ENCODE measurements at places on chromosomes 6 and 20. TPM values are rescaled to one million over a fixed set of nuclear protein-coding genes. Genes with fewer than 3 reads are reported as not detected.

GRCh38 chr6:169332250-169332649, 78.6 kb upstream of the THBS2 start:
- no peak for DNase-seq

- no peak for DNase-seq
Observed at GRCh38 chr6:21402368-21402767, 191.2 kb upstream of the SOX4 start.

GRCh38 chr20:61719691-61720347, 345.9 kb downstream of the TAF4 start:
- no peak for DNase-seq

DNA sequence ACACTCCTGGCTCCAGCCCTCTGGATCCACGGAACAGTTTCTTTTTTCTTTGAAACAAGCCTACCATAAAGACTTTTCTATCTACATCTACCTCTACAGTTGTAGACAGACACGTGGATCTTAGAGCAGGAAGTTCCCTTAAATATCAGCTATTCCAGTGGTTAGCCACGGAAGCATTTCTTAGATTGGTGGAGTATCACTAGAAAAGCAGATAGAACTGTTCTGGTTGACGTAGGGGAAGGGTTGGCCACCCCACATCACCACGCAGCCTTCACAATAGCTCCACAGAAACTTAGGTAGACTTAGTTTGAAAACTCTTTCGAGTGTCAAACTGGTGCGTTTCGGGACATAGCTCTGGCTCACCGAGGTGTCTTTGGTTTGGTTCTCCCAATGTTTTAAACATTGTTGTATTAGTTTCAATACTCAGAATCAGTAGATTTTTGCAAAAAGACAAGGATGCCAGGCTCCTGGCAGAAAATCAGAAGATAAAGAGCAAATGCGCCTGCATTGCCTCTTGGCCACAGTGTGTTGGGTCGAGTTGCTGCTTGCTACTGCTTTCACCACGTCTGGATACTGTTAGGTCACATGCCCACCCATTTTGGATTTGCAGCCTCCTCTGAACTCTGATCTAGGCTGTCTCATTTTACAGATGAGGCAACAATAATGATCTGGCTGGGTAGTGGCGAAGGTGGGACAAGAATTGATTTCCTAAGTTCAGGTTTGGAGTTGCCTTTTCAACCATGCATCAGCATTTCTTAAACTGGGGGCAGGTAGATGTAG, 71.5 kb upstream of the DTNBP1 start:
- no peak for DNase-seq

DNA sequence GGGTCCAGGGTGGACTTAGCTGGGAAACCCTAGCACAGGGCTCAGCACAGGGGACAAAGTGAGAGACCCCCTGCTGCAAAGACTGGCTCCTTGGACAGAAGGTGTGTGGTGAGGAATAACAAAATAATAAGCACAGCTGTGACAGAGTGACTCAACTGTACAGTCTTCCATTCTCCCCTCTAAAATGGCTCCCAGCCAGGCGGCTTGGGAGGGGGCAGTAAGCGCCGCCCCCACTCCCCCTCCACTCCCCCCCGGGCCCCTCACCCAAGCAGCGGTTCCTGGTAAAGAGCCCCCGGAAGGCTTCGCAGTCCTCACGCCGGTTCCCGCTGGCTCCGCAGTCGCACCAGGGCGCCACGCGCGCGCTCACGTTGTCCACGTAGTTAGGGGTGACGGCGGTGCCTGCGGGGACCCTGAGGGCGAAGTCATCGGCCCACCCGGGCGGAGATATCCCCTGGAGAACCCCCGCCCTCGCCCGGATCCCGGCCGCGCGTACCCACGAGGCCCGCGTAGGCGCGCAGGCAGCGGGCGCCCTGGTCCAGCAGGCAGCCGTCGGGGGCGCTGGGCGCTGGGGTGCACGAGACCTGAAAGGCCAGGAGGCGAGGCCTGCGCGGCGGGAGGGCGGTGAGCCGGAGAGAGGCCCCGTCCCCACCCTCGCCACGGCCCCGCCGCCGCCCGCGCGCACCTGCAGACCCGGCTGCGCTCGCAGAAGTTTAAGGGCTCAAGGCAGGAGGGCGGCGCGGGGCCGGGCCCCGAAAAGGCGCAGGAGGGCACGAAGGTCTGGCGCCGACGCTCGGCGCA, 2.7 kb downstream of the GFRA4 start:
- peak; percentile 37 for DNase-seq

DNA sequence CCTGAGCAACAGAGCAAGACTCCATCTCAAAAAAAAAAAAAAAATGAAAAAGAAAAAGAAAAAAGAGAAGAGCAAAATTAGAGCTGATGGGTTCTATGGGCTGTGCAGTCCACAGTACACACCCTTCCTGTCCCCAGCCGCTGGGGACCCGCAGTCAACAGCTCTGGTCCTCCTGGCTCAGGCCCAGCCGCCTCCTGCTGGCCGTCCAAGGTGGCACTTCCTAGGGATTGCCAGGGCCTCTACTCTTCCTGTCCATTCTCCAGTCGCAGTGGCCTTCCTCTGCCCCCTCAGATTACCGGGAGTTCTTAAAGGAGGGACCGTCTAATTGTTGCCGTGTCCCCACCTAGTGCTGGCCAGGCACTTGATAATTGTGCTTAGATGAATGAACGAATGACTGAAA, 41.7 kb downstream of the TMEM242 start:
- DNase-seq = peak; percentile 26

DNA sequence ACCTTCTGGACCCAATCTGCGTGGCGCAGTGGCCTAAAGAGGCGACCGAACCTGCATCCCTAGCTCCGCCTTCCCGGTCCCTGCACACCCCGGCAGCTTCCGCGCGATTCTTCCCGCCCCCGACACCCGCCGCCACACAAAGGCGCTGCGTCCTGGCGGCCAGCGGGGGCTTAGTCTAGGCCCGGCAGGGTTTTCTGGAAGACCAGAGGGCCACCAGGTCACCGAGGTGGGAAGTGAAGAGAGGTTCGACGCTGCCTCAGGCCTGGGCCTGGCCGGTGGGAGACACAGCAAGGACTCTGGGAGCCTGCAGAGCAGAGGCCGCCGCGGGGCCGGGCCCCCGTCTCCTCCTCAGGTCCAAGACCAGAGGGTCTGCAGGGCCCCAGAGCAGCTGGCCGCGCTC, 154.9 kb downstream of the OR2B2 start:
- peak; percentile 54 for DNase-seq

Gene HS3ST5
- 0.16 TPM for total RNA-seq

Gene HRH3
- not detected for total RNA-seq

Gene ASIP
- not detected for total RNA-seq

Gene PTCHD4
- total RNA-seq = 8.5 TPM

Gene ZNF133
- 25.4 TPM for total RNA-seq

Gene MDFI
- total RNA-seq = 148 TPM

Gene CAPN11
- not detected for total RNA-seq
